Endodermal cell (in vitro differentiated cells): ENCODE measurements at places on chromosomes 2 and 18.

DNA sequence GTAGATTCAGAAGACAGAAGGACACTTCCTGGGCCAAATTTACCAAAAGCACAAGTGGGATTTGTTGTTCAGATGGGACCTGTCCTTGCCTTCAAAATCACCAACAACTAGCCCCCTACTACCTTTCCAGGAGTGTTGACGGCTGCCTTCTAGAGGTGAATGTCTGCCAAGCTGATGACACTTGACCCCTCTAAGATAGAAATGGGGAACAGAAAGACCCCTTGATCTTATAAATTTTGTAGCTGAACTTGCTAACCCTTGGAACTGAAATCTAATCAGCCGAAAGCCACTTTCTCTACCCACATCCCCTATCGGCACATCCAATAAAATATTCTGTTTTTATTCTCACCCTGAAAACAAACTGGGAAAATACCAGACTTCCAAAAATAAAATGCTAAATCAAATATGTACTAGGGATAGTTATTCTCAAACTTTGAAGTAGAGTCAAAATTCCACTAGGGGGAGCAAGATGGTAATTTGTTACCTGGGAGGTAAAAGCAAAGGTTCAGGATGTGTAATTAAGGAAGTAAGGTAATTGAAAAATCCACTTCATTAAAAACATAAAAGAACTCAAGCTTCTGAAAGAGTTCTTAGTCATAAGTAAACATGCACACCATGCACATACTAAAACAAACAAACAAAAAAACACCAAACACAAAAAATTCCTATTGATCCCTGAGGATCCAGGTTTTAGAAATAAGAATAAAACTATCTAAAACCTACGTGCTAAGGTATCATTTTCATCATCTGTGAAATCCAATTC is 119.2 kb downstream of the ANKRD44 start:
- DNase-seq, result no peak

GRCh38 chr2:120241684-120242083 is 11.0 kb upstream of the RALB start:
- no peak for DNase-seq

- peak; percentile 94 for DNase-seq
Observed at GRCh38 chr2:161238560-161239325, 69.5 kb upstream of the PSMD14 start.

- no peak for DNase-seq
Observed at GRCh38 chr2:140797718-140798117, 1333.1 kb downstream of the LRP1B start.

- DNase-seq, result no peak
Observed at GRCh38 chr2:149616681-149617456, 29.3 kb upstream of the MMADHC start.

DNA sequence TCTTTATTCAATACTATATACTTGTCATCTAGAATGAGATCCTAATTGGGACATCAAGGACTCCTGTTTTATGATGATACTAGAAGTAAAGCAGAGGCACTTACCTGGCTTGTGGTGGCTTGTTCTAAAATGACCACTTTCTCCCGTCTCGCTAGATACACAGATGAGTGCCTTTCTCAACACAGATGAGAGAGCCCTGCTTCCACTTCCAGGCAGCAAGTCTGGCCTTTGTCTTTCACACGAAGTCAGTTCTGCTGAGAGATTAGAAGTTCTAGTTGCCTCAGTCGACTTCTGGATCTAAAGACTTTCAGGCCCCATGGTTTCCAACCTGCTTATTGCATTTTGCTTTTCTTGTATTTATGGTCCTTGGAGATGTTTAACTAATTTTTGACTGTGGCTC is 70.3 kb downstream of the PPP1R1C start:
- no peak for DNase-seq

DNA sequence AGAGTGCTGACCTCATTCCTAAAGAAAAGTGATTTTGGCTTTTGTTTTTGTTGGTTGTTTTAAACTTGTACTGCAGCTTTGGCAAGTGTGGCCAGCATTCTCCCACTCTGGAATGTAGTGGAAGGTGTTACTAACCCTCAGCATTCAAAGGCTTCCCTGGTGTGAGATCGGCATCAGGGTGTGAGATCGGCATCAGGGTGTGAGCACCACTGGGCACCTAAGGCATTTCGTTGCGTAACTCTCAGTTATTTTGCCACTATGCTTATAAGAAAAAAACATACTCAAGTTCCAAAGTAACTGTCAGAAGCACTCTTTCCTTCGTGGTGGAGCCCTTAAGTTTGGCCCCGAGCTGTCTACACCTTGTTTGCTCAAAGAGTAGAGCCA is 1.7 kb downstream of the CYBRD1 start:
- DNase-seq, result peak; percentile 80

DNA sequence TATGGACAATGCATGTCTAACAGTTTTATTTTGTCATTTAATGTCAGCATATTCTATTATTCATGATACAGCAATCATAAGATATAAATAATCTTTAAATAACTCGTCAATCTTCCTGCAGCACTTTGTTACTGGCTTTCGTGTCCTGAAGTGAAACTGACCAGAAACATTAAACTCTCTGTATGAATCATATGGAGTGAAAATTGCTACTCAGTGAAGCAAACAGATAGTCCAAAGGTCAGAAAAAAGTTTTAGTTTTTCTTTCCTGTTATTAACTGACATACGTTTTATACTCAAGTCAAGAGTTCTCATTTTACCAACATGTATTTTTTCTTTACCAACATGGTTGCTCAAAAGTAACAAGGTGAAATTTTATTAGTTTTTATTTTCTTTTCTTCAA is 106.8 kb upstream of the GALNT5 start:
- DNase-seq, result no peak

GRCh38 chr2:42092084-42092996 is 44.5 kb downstream of the PKDCC start:
- DNase-seq, result no peak

GRCh38 chr2:230668184-230668938 is 44.3 kb upstream of the CAB39 start:
- peak; percentile 41 for DNase-seq

GRCh38 chr2:127561371-127561770 is 25.9 kb downstream of the MYO7B start:
- DNase-seq, result no peak

GRCh38 chr18:50447102-50447741 is 72.4 kb downstream of the SKA1 start:
- no peak for DNase-seq

DNA sequence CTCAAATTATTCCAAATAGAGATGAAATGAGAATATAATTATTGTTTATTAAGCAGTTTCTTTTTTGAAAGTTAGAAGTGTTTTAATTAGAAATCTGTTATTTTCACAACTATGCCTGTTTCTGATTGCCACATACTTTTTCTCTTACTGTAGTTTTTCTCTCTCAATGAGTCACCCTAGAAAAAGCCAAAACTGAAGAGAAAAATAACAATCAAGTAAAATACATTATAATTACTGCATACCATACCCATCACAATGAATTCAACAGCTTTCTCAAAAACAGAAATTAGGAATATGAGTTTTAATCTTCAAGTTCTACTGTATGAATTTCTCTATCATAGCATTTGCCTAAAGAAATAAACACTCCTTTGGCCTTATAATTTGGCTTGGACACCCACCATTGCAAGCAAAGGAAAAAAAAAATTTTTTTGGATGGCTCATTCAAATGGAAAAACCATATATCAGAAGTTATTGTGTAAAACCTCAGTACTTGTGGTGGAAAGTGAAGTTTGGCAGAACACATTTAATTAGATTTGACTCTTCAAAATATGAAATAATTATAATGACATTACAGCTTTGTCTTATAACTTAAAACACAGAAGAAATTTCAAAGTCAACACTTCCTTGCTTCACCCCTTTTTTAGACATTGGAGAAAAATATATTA is 138.5 kb downstream of the DYM start:
- DNase-seq, result no peak

GRCh38 chr18:63107171-63107845 is 212.3 kb downstream of the BCL2 start:
- no peak for DNase-seq

GRCh38 chr2:237978058-237978712 is 11.4 kb downstream of the UBE2F start:
- DNase-seq, result no peak

DNA sequence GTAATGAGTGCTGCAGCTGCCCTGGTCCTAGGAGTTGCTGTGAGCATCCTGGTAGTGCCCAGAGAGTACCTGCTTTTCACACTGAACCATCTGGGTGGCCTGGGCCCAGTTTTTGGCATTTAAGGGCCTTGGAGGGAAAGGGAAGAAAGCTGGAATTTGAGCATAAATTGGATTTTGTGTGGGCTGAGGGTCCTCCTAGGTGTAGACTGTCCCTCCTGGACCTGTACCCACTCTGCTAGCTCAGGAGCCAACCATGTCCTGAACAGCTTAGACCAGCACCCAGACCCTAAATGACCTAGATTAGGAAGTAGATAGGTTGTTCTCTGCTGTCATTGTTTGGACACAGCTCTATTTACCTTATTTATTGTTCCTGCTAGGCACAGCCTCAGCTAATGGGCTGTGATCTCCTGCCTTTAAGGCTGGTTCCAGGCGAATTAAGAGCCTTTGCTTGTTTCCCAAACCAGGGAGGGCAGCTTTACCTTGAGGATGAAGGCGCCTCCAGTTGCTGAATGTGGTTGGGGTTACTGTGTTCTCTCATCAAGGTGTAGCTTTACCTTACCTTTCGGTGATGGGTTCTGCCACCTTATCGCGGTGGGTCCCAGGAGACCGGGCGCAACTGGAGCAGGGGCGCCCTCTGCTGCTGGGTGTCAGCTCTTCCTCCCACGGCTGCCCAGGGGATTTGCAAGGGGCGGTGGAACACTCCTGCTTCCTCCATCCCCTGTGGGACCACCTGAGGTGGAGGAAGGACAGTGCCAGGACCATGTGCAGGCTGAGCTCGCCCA is 34.4 kb downstream of the ITGA6 start:
- DNase-seq, result peak; percentile 95

DNA sequence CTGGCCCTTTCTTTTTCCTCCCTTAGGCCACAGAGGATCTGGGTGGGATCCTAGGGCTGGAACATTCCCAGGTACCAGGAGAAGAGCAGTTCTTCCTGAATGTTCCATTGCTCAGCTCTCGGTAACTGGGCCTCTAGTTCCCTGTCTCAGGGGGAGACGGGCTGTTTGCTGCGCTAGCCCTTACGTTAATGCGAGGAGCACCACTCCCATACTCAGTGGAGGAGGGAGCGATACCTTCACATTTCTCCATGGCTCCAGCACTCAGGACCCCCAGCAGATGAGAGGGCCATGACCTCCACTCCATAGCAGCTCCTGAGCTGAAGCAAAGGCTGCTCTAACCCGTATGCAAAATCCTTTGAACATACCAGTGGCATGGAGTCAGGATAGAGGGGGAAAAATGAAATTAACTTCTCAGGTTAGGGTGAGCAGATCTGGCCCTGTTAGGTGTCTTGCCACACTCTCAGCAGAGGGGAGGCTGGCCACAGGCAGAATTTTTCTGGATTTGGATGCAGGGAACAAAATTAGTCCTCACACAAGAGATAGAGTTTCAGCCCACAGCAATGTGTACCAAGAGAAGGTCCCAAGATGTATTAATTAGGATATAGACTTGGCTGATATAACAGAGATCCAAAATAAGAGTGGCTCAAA is 206.7 kb downstream of the ZFP36L2 start:
- DNase-seq, result peak; percentile 19

GRCh38 chr2:102185347-102185746 is 1.5 kb upstream of the IL1RL2 start:
- DNase-seq, result no peak

DNA sequence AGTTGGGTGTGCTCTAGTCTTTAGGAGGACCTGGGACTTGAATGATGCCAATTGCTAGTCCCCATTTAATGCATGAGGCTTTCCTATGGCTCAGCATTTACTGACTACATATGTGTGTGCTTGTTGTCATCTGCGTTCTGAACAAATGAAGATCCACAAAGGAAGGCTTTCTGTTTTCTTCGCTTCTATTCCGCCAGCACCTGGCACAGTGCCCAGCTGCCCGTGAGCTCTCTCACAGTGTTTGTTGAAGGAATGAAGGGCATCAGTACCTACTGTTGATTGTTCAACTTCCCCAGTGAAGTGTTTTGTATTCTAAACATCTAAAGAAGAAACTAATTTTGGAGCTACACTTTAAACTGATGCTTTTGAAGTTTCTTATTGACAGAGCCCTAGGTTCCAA is 122.4 kb upstream of the LINC00305 start:
- no peak for DNase-seq

- no peak for DNase-seq
Observed at GRCh38 chr18:62017618-62018017, 124.8 kb upstream of the RNF152 start.

DNA sequence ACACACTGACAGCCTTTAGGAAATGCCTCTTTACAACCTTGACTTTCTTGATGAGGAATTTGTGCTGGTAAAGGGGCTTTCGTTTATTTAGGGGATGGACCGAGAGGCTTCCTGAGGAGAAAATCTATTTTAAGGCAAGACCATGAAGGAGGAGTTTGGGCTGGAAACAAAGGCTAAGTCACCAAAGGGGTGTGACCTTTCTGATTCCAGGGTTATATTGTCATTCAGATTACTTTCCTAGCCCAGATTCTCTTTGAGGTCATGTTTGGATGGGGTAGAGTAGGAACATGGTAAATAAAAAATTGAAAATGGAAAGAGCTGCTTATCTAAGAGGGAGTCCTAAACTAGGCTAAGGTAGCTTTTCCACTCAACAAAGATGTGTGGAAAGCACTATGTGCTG is 77.1 kb upstream of the UGP2 start:
- DNase-seq, result no peak

- DNase-seq, result no peak
Observed at GRCh38 chr2:236510034-236510433, 59.6 kb upstream of the ACKR3 start.

- DNase-seq, result no peak
Observed at GRCh38 chr18:21439431-21439846, 161.1 kb downstream of the ESCO1 start.

DNA sequence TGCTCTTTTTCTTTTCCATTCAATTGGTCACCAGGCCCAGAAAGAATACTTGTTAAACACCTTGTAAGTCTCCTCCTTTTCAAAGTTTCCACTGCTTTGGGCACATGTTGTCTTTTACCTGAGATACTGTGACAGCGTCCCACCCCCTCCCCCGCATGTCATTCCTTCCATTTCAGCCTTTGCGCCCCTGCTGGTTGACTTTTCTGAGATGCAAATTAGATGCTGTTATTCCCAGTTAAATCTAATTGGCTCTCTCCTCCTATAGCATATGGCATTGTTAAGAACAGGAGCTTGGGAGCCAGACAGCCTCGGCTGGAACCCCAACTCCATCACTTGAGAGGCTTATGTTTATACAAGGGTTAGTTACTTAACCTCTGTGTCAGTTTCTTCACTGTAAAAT is 80.3 kb upstream of the GAREM1 start:
- peak; percentile 87 for DNase-seq

DNA sequence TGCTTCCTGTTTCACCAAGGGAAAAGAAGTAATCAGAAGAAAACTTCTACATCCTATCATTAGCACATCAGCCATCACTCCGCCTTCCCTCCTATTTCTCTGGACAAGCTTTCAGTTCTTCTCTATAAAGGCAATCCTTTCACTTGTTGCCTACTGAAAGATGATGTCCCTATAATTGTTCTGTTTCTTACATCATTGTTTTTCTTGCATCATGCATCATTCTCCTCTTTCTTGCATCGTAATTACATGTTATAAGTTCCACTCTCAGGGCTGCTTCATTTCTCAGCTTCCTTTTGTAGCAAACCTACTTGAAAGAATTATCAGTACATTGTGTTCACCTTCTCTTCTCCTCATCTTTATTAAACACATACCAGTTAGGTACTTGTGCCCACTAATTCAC is 7.2 kb downstream of the SLC30A6 start:
- no peak for DNase-seq

GRCh38 chr18:35609236-35609635 is 27.7 kb downstream of the GALNT1 start:
- no peak for DNase-seq
